ENCODE measurements at places on chromosomes 7 and 10.

- peak; percentile 91 for DNase-seq
These were observed 155.5 kb upstream of the LYZL2 start for GRCh38 chr10:30784897-30785605.

DNA sequence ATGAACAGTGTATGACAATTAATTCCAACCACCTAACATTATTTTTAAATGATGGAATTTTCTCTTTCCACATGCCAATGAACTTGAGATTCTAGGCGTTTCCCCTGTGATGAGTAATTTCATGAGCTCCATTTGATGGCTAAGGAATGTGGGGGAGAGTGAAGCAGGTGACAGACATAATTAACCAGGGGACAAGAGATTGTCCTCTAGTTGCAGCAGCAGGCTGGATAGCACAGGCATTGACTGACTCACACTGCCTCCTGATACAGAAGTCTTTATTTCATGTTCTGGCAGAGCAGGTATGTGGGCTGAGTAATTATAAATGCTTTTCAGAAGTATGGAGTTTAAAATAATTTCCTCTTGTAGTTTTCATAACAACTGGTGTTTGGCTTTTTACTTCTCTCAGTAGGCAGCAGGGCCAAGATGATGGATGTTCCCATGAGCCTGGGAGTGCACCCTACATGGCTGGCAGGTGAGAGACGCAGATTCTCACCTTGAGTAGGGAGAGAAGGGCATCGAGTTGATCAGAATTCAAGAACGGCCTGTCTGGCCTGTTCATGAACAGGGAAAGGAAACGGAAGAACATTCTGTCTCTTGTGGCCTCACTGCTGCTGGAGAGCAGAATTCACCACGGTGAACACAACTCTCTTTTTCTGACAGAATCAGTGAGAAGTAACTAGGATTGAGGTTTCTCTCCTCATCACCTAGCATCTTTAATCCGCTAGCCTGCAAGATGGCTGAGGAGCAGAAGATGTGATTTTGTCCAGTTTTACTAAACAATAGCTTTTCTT is 118.8 kb downstream of the AOAH start:
- no peak for DNase-seq

DNA sequence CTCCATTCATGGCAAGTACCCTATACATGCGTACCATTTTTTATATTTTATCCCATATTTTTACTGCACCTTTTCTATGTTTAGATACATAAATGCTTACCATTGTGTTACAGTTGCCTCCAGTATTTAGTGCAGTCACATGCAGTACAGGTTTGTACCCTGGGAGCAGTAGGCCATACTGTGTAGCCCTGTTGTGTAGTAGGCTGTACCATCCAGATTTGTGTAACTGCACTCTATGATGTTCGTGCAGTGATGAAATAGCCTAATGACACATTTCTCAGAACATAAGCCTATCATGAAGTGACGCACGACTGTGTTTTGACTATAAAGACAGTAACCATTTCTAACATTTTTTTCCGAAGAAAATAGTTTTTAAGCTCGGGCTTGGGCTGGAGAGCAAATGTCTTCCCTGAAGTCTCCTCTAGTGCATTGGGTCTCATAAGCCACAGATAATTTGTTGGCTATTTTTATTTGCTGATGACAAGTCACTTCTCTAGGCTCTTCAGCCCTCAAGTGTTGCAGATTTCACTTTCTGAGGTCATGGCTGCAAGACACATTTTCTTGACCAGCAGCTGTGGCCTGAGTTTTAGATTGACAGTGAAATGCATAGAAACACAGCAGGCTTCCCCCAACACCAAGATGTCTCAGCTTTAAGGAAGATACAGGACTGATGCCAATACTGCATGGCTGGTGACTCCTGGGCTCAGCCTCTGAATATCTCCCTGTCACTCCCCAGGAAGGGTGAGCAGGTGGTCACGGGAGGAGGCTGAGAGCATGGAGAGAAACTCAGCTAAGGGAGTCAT is 26.9 kb downstream of the EPDR1 start:
- DNase-seq = no peak

GRCh38 chr10:30079408-30079807 is 20.0 kb upstream of the JCAD start:
- DNase-seq = no peak

DNA sequence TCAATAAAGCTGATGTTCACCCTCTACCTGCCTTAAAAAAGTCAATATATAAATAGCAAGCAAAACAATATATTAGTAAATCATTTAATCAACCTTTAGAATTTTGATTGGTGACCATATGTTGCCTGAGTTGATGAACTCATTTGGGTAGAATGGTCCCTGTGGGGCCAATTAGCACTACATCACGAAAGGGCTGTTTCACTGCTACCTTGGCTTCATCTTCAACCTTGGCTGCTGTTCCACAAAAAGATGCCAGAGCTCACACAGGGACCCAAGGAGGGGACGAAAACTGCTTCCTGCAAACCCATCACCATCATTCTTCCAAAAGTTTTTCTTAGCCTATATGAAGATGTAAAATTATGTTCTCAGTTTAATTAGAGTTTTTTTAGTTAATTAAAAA is 35.4 kb upstream of the HBP1 start:
- no peak for DNase-seq

DNA sequence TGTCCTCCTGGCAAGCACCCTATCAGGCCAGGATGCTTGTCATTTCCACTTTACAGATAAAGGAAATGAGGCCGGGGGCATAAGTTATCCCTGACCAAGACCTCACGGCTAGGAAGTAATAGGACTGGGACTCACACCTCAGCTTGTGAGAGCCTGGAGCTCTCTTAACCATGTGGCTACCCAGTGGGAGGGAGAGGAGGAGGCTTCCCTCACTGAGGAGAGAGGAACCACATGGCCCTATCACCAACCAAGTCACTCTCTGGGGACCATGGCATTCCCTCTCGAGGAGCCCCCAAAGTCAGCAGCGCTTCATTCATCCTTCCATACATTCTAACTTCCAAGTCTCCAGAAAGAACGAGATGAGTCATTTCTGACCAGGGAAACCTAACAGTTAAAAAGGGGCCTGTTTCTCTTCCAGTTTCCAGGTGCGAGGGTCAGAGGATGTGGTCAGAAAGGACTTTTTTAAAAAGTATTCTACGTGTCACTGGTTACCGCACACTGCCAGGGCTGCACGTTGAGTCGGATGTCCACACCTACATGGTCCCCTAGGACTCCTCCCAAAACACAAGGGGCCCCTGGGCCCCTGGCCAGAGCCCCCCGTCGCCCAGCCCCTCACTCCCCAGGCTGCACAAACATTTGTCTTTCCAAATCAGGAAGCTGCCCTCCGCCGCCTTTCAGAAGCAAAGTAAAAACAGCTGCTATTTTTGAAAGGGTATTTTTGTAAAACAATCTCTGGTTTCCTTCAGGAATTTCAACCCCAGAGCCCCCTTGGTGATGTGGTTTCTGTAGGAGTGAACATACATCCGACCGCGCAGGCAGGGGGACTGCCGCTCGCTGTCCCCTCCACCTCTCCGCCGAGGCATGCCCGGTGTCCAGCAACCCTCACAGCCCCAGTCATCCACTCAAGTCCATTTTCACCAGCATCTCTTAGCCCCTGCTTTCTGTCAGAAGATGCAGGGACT is 128.2 kb upstream of the CHST15 start:
- DNase-seq = no peak

GRCh38 chr10:118708571-118708970 is 46.2 kb downstream of the CACUL1 start:
- no peak for DNase-seq

DNA sequence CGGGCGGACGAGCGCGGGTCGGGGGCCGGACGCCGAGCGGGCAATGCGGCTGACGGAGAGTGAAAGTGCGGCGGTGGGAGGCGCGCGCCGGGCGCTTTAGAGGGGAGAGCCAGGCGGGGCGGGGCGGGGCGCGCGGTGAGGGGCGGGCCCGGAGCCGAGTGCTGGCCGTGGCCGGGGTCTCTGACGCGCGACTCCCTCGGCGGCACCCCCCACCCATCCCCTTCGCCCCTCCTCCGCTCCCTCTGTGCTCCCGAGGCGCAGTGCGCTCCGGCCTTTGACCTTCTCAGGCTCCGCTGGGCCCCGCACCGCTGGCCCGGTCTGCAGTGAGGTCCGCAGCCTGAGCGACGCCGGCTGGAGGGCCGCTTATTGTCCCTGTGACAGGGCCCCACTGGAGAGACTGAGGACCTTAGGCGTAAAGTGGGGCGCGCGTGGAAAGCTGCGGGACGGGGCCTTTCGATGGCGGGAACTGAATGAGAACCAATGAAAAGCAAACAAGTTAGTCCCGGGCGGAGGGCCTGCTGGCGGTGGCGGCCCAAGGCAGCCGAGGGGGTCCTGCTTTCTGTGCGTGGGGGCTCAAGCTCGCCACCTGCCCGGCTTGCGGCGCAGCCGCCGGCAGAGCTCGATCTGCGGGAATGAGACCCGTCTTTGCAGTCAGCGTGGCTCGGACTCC is at the start of gene CXCL12:
CXCL12 (minus strand) TSS at position 72 of the 670 bp plus-strand sequence. CDS start 92 bp downstream, outside the sequence.
- DNase-seq = peak; percentile 58

- no peak for DNase-seq
These were observed 495.1 kb downstream of the AUTS2 start for GRCh38 chr7:70093205-70093904.

- no peak for DNase-seq
These were observed 126.5 kb downstream of the ARID5B start for GRCh38 chr10:62027841-62028501.

- DNase-seq = no peak
These were observed 89.6 kb downstream of the USP6NL start for GRCh38 chr10:11521860-11522259.

GRCh38 chr10:58063861-58064480 is 203.7 kb downstream of the IPMK start:
- DNase-seq = no peak

- DNase-seq = no peak
These were observed 1.1 kb downstream of the RHOBTB1 start for GRCh38 chr10:60942788-60943315.

DNA sequence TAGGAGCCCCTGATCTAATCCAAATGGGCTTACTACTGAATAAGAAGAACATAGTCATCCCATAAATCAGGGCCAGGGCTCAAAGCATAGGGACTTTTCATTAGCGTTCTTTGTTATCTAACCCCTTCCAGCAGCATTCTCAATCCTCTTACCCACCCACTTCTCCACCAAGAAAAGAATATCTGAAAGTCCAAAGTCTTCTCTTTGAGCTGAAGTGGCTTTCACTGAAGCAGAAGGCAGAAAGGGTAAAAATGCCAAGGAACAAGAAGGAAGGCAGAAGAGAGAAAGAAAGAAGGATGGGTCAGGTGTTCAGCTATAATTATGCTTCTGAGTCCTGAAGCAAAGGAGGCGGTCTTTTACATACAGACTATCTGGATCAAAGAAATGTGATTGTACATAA is 10.2 kb downstream of the TRPV5 start:
- no peak for DNase-seq

DNA sequence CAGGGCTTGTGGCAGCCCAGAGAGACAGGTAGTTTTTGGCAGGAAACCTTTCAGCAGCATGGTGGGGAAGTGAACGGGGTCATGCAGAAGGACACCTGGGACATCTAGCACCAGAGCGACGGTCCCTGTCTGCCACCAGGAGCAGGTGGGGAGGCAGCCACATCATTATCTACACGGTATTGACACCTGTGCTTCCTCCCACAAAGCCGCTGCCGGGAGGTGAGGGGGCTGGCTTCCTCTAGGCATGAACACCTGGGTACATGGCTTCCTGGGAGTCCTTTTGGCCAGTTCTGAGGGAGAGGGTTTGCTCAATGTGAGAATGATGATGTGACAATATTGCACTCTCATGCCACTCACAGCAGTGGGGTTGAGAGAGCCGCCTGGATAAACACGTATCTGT is 275.2 kb downstream of the ACTR3B start:
- DNase-seq = no peak

GRCh38 chr7:36474283-36475010 is 84.8 kb downstream of the ANLN start:
- DNase-seq = no peak

DNA sequence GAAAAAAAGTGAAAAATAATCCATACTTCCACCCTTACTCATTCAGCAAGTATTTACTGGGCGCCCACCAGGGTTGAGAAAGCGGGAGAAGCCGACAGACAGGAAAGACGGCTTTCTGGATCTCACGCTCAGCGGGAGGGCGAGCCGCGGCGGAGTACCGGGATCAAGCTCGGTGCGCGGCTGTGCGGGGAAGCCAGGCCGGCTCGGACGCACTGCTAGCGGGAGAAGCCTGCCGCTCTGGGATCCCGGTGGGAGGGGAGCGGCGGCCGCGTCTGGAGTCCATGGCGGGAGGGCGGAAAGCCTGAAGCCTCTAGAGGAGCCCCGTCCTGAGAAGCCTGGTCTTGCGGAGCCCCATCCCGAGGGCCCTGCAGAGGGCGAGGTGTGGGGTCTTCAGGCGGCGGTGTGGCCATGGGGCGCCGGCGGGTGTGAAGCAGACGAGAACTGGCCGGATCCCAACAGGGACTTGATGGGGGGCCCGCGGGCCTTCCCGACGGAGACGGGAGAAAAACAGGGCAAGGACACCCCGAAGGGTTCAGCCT is 82.9 kb downstream of the VIPR2 start:
- no peak for DNase-seq

DNA sequence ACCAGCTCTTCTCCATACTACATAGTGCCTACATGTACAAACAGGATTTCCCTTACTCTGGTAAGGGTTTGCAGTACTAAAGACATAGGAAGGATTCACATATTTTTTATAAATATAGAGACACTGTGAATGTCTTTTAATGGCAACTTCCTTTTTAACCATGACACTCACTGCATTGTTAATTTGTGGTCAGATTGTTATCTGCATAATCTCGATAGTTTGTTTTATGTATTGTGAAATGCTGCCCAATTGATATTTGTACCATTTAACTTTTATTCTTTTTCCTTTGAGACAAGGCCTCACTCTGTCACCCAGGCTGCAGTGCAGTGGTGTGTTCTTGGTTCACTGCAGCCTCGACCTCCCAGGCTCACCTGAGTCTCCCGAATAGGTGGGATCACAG is 39.7 kb downstream of the SP8 start:
- no peak for DNase-seq

DNA sequence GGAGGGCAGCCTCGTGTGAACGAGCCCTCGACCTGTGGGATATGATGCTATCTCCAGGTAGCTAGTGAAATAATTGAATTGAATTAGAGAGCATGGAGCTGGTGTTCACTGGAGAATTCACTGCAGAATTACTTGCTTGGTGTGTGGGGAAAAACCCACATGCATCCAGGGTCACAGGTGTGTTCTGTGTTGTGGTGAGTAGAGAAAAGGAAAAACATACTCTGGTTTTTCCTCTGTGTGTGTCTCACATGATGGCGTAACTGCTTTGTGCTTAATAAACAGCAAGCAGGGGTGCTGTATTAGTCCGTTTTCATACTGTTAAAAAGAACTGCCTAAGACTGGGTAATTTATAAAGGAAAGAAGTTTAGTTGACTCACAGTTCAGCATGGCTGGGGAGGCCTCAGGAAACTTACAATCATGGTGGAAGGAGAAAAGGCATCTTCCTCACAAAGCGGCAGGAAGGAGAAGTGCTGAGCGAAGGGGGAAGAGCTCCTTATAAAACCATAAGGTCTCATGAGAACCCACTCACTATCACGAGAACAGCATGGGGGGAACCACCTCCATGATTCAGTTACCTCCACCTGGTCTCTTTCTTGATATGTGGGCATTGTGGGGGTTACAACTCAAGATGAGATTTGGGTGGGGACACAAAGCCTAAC is 62.6 kb downstream of the TACR2 start:
- DNase-seq = no peak

GRCh38 chr7:152759949-152760853 is 649 bp downstream of the ACTR3B start:
- peak; percentile 38 for DNase-seq

- no peak for DNase-seq
These were observed 51.3 kb downstream of the IKZF1 start for GRCh38 chr7:50355817-50356178.

Data from glutamatergic neuron (in vitro differentiated cells).